NCI-H69 (cell line): ENCODE measurements at places on chromosomes 2 and 18.

DNA sequence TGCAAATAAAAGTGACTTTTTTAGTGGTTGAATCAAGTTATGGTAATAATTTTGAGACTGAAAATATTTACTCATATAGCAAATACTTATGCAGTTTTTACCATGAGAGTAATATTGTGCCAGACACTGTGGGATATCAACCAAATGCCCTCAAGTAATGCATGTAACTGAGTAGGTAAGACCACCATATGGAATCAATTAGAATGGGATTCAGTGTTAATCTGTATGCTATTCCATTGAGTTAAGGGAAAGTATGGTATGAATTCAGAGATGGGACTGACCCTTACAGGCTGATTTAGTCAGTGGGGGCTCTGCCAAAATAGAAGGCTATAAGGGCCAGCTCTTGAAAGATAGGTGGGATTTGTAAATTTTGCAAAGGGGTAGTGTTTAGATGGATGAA is 131.6 kb downstream of the CCDC85A start:
- DNase-seq, result peak; percentile 10

DNA sequence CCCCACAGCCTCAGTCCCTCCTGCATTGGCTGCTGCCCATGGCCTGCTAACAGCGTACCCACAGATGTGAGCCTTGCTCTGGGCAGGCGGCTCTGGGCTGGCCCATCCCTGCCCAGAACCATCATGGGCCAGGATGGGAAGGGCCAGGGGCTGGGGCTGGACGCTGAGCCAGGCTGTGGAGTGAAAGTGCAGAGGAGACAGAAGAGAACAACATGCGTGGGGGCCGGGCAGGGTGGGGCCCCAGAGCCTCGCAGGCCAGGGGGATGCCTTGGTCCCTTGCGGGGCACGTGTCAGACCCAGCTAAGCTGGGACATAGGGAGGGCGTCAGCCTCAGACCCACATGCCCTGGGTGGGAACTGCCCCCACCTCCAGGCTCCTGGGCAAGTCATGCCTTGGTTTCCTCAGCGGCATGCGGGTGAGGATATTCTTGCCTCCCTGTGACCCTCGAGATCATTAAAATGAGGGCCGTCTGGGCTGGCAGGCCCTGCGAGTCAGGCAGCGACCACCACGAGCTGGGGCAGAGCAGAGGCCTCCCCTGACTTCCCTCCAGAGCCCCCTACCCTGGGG is 27.3 kb downstream of the GPC1 start:
- no peak for DNase-seq

DNA sequence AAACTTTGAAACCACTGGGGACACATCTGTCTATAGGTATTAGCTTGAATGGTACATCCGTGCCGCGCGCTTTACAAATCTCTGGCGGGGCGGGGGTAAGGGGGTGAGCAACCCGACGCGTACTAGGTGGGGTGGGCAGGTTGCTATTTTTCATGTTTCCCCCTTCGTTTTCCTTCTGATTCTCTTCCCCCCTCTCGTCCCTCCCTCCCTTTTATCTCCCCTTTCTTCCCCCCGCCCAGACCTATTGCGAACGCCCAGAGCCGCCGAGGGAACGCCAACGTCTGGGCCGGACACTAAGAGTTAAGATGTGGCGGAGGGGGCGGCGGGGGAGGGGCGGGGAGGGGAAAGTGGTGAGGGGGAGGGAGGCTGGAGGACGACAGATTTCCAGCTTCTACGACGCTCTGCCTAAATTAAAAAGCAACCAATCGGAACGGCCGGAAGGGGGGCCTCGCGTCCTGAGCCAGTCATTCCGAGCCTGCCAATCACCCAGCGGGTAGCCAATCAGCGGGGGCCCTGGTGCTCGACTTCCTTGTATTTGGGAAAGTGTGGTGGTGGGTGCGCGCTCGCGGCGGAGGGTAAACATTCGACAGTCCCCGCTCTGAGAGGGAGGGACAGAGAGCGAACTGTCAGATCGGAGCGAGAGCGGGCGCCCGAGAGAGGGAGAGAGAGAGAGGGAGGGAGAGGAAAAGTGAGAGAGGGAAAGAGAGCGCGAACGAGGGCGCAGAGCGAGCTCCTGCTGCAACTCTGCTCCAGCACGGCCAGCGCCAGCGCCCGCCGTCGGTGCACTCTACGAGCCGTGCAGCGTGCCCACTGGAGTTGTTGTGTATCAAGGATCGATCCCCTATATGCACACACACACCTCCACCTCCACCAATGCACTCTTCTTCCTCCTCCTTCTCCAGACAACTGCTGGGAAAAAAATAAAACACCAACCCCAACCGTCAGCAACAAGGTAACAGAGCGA is at the start of gene POU3F3:
POU3F3 (plus strand) TSS at position 582 of the 964 bp plus-strand sequence. CDS start 1,396 bp downstream, outside the sequence.
- DNase-seq, result peak; percentile 29

DNA sequence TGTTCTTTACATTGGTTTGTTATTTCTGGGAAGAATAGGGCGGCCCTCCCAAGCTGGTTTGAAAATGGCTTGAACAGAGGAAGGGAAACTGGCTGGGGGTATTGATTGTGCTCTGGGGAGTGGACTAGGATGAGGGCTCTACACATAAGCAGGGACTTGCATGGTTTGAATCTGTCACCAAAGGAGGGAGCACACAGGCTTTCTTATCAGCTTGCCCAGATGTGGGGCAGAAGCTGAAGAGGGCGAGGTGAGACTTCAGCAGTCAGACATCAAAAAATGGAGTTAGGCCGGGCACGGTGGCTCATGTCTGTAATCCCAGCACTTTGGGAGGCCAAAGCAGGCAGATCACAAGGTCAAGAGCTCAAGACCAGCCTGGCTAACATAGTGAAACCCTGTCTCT is 7.2 kb upstream of the RAB12 start:
- no peak for DNase-seq

DNA sequence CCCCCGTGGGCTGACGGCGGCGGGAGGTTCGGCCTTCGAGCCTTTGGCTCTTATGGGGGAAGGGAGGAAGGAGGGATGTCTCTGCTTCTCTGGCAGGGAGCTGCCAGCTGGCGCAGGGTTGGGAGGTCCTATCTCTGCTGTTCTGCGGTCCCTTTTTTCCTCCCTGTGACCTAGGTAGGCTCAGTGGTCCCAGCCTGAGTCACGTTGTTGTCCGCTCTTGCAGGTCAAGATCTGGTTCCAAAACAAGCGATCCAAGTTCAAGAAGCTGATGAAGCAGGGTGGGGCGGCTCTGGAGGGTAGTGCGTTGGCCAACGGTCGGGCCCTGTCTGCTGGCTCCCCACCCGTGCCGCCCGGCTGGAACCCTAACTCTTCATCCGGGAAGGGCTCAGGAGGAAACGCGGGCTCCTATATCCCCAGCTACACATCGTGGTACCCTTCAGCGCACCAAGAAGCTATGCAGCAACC is 2.5 kb downstream of the DLX1 start:
- DNase-seq, result peak; percentile 39

- DNase-seq, result no peak
Measured at GRCh38 chr2:133333181-133333580, 235.1 kb downstream of the NCKAP5 start.

DNA sequence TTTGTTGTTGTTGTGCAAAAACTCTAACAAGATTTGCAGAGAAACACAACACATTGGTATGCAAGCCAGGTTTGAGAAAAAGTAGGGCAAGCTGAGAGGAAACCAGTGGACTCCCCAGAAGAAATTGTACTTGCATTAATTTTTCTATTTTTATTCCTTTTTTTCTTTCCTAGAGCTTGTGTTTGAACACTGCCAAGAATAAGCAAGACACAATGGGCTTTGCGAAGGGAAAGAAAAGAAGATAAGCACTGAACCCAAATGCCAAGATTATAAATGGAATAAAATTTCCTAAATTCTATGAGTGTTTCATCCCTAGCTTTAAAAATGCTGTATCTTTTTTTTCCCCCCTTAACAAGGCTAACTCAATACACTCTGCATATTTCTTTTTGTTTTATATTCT is 17.0 kb upstream of the CYTIP start:
- DNase-seq, result no peak

- DNase-seq, result no peak
Measured at GRCh38 chr18:70366670-70367069, 77.8 kb downstream of the SOCS6 start.

DNA sequence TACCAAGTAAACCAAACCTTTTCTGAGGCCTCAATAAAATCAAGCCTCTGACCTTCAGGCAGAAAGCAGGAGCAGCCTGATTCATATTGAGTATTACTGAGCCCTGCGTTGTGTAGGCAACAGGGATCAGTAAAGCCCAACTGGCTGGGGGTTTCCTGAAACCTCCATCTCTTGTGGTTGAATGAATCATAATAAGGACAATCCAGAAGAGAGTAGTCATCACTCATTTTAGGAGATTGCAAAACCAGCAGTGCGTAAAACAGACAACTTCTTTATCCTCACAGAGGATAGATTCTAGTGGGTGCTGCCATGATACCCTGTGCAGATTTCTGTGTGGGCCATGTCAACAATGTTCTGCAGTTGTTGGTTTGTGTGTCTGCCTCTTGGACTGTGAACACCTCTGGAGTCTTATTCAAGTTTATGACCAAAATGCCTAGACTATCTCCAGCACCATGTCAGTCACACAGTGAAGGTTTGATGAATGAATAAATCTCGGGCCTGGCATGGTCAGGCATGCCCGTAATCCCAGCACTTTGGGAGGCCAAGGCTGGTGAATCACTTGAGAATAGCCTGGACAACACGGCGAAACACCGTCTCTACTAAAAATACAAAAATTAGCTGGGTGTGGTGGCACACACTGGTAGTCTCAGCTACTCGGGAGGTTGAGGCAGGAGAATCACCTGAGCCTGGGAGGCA is 51.8 kb upstream of the RAB27B start:
- no peak for DNase-seq

GRCh38 chr18:34857320-34857719 is 147.2 kb downstream of the DTNA start:
- DNase-seq, result no peak

DNA sequence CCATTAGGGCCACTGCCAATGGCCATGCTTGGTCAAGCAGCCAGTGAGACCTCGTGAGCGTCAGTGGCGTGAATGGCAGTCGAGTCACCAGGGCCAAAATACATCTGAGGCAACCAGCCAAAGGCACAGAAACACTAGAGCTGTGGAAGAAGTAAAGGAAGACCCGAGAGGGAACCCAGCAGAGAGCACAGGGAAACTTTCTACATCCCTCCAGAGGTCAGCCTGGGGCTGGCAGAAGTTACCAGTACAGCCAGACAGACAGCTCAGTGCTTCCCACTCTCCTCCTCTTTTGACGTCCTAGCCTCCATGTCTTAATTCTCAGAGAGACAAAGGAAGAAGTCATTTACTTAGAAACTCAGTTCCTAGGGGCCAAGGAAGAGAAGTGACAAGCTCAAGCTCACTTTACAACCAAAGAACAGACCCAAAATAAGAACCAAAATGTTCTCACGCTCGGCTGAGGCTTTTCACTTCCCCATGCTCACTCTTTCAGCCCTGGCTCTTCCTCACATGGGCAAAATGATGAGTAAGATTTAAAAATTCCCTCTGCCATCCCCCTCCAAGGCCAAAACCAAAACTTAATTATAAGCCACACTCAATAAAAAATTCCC is 8.7 kb downstream of the CYRIA start:
- no peak for DNase-seq

GRCh38 chr2:224004105-224004695 is 34.9 kb downstream of the SERPINE2 start:
- peak; percentile 10 for DNase-seq

- DNase-seq, result no peak
Measured at GRCh38 chr2:187640926-187641510, 86.8 kb upstream of the TFPI start.

DNA sequence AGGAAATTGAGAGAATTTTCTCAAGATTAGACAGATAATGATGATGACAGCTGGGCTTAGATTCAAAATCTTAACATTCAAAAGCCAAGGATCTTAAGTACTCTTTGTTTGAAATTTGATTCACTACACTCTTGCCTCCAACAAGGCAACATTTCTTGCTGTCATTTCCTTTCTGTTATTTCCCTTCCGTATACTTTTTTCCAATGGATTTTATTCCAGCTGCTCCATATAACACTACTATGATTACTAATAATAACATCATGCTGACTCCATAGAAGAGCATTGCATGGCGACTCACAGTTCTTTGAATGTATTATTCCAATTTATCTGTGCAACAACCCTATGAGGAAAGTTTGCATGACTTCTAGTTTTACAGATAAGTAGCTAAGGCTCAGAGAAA is 33.9 kb upstream of the CCDC102B start:
- no peak for DNase-seq

- DNase-seq, result peak; percentile 47
Measured at GRCh38 chr2:16900405-16901025, 234.9 kb upstream of the CYRIA start.

- DNase-seq, result peak; percentile 18
Measured at GRCh38 chr2:113705982-113706523, 50.4 kb downstream of the SLC35F5 start.

GRCh38 chr2:52955079-52955478 is 812.5 kb upstream of the CHAC2 start:
- DNase-seq, result no peak

DNA sequence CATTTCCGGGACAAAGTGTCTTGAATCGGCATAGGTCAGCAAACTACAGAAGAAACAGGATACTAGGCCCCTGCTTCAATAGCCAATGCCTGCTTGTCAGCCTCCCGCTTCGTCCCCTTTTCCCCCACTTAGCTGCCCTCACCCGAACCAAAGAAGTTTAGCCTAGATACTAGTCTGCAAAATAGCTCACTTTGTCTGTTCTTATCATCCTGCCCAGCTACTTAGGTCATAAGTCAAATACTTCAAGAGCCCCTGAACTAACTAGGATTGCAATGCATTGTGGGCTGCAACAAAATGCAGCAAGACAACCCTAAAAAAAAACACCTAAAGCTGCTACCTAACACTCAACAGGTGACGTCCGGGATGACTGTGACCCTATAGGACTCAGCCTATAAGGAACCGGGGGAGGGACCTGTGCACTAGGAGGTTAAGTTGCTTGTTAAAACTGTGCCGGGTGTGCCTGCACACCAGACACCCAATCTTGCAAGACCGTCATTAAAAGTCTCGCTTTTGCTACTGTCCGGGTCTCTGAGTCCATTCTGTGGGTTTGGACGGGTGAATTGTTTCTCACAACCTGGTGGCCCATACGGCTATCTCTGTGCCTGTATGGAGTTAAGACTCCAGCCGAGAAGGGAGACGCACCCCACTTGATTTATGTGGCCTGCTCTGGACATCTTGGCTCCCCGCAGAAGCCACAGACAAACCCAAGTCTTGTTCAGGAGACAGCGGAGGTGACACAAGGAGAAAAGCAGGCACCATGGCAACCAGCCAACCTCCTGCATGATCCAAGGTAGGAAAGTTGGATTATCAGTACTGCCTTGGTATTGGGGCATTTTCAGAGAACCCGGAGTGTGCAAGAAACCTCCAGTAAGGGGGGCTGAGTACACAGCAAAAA is 105.9 kb downstream of the HIBCH start:
- DNase-seq, result no peak

- peak; percentile 58 for DNase-seq
Measured at GRCh38 chr2:237297421-237298150, 116.4 kb downstream of the COL6A3 start.

DNA sequence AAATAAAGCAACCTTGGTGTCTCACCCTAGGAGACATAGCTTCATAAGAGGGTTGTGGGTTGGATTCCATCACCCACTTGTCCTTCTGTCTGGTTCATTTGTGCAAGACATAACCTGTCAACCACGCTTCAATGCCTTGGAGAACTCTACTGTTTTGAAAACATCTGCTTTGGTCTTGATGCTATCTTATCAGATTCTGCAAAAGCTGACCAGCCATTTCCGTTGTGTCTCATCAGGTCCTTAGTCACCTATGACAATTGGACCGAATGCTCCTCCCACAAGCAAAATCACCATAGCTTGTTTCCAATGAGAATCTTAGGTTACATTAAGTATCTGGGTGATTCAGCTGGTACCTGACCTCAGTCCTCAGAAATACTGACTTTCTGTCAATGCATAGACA is 35.4 kb downstream of the STAT4 start:
- DNase-seq, result no peak
